ENCODE measurements at places on chromosomes 12 and 14.

GRCh38 chr12:83042441-83043200 is 355.9 kb downstream of the TMTC2 start:
- no peak for DNase-seq

GRCh38 chr12:12788675-12789368 is 3.4 kb downstream of the APOLD1 start:
- peak; percentile 34 for DNase-seq

GRCh38 chr14:35140718-35141581 is 18.6 kb downstream of the PRORP start:
- no peak for DNase-seq

DNA sequence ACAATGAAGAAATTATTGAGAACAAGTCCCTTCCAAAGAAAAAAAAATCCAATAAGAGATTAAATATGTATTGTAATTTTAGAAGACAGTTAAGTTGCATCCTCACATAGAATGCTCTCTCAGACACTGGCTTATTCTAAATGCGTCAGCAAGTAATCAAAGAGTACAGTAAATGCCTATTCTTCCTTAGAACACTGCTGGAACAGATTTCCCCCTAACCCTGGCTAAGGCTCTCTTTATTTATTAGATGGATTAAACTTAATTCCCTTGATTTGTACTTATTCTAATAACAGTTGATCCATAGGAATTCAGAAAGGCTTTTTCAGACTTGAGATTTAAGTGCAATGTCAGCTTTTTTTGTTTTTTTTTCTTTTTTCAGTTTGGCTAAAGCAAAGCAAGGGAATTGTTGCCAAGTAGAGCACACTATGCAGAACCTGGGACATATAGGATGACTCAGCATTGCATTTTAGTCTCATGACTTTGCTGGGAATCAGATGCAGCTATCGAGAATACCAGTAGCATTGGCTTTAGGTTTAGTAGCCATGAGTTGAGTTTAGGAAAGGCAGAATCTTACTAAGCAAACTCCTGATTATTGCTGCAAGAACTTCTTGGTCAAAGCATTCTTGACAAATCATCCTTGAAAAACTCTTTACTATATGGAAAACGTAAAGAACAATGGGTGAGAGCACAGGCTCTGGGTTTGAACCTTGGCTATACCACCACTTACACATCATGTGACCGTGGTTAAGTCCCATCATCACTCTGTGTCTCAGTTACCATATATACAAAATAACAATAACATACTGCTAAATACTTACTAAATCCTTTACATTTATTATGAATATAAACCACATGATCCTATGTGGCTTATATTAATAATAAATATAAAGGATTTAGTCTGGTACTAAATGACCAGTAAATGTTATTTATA is 26.7 kb downstream of the MED21 start:
- no peak for DNase-seq

DNA sequence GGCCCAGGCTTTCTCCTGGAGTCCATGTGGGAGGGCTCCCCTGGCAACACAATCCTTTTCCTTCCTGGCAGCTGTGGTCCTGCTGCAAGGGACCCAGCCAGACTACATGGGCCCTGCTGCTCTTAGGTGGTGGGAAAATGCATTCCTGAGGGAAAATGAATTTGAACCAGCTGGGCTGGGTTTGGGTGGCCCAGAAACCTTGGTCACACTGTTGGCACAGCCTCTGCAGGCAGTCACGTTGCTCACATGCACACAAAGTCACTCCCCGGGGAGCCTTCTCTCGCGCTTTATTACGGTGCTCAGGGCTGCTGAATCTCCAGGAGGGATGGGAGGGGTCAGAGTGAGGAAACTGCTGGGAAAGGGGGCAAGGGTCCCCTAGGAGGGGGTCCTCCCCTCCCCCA is 17.2 kb downstream of the PLEKHG3 start:
- DNase-seq: no peak

DNA sequence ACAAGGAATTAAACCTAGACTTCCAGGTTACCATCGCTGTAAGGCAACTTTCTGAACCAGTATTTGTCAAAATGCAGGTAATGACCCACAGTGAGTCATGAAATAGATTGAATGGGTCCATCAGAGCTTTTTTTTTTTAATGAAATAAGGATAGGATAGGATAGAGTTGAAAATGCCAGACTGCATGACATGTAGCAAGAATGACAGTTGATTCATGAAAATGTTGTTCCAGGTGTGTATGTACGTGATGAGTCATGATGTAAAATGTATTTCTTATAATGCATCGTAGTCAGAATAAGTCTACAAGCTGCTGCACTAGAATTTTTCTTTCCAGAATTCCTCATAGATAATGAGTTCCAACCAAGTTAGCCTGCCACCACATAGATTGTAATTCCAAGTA is 184.4 kb upstream of the BCL2L14 start:
- no peak for DNase-seq

DNA sequence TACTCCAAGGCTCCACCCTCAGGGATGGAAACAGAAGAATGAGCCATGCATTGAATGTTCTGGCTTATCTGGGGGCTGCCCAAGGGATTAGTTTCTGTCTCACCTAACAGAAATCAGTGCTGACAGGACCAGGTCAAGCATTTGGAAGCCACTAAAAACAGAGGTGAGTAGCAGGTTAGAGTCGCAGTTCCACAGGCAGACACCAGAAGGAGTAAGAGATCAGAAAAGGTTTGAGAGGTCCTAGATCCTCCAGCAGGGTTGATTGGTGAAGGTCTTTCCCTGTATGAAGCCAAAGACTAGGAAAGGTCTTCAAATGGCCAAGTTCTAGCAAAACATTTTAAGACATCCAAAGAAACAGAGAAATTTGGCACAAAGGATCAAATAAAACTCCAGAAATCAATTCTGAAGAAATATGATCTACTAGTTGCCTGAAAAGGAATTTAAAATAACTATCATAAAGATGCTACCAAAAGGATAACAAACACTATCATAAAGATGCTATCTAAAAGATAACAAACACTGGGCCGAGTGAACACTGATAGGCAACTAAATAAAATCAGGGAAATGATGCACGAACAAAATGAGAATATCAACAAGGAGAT is 19.5 kb upstream of the TTC9 start:
- DNase-seq: peak; percentile 19

DNA sequence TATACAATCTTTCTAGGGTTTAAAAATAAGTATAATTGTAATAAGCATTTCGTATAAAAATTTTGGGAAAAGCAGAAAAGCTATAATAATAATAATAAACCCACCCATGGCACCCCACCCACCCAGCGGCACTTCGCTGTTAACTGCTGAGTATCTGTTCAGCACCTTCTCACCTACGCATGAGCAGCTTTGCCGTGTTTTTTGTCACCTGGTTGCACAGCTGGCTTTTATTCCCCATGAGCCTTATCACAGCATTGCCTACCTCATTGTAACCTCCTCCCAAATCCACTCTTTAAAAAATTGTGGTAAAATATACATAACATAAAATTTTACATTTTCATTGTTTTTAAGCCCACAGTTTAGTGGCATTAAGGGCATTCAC is 34.7 kb downstream of the CYP46A1 start:
- no peak for DNase-seq

- no peak for DNase-seq
Measured at GRCh38 chr12:41407232-41407799, 219.2 kb downstream of the PDZRN4 start.

DNA sequence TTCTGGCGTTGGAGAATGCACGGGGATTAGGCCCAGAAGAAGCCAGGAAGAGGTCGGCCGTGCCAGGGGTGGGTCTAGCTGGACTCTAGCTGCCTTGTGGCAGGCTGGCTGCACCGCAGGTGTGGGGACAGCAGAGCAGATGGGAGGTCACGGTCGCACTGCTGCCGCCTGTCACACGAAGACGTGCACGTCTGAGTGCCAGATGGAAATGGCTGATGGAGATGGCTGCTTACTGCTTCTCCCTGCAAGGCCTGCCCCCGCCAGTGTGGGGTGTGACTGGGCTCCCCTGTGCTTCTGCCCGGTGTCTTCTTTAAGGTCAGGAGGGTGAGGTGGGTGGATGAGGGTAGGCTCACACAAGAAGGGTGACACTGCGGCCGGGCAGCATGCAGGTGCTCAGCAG is 79.0 kb downstream of the MOK start:
- no peak for DNase-seq

DNA sequence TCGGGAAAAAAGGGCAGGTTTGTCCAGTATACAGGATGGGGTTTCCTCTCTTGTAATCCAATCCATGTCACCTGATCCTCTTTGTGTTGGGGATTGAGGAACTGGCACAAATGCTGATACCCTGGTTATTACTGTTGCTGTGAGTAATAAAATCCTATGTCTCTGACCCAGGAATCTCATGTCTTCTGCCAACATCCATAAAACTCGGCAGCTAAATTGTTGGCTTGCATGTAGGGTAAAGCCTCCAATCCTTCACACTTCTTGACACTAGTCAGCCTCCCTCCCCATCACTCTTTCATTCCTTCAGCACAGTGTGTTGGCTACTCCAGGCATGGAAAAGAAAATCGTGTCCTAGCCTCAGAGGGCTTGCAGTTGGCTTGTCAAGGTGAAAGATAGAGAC is 9.2 kb upstream of the NOS1 start:
- no peak for DNase-seq

GRCh38 chr14:89406941-89407340 is 10.1 kb downstream of the FOXN3 start:
- DNase-seq: no peak

DNA sequence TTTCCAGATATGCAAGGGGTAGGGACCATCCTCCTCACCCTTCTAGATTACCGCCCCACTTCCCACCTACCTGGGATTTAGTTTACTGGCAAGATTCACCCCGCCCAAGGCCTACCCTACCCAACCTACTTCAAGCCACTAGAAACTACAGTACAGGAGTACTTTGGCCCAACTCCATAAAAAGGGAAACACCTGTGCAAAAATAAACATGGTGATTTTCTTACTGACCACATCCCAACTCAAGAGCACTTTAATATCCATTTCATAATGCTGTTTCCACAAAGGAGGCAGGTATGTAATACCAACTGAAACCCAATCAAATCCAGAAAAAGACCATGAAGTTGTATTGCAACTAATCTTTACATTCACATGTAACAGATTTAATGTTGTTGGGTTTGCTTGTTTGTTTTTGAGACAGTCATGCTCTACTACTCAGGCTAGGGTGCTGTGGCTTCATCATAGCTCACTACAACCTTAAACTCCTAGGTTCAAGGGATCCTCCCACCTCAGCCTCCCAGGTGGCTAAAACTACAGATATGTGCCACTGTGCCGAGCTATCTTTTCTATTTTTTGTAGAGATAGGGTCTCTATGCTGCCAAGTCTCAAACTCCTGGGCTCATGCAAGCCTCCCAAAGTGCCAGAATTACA is 41.7 kb upstream of the RAP1B start:
- no peak for DNase-seq

- DNase-seq: no peak
Measured at GRCh38 chr12:53046655-53047220, 3.1 kb upstream of the TNS2 start.

GRCh38 chr14:76810953-76811400 is 1.7 kb downstream of the ANGEL1 start:
- no peak for DNase-seq

GRCh38 chr14:29898470-29898869 is 29.2 kb downstream of the PRKD1 start:
- DNase-seq: no peak

- DNase-seq: no peak
Measured at GRCh38 chr12:2194060-2194459, 141.3 kb downstream of the CACNA1C start.

DNA sequence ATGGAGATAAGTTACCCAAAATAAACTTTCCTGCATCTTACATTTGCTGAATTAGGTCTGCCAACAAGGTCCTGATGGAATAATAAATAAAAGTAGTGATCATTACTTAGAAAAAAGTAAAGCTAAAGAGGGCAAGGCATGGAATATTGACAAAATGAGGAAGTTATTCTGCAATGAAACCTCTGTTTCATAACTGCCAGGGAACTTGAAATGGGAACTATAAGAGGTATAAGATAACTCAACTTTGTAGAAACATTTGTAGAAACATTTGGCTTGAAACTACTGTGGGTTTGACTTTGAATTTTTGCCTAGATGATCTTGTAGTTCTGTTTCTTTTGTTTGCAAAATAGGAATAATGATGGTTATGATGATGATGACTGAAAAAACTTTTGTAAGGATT is 18.7 kb upstream of the YBX3 start:
- DNase-seq: no peak

DNA sequence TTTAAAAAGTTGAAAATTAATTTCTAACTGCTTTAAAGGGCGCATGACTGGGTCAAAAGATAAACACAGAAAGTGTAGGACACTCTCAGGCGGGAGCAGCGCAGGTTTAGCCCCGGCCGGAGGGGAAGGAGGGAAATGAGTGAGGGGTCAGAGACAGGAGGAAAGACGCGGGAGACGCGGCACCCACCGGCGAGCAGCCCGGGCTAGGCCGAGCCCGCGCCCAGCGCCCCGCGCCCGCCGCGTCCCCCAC is 591 bp downstream of the GXYLT1 start:
- DNase-seq: no peak

Data from stimulated activated CD8-positive, alpha-beta memory T cell treated with anti-CD3 and anti-CD28 coated beads, Interleukin-7, amount 100 ng/mL, for 1 hour (primary cell).